AG08395 (cell line): ENCODE measurements at places on chromosomes 6 and 20.

GRCh38 chr6:43242908-43243663 lies at the start of gene TTBK1:
TTBK1 (plus strand) TSS chr6:43243481; CDS start chr6:43246661, 3,180 bp downstream.
- no peak for DNase-seq

- no peak for DNase-seq
Observed at GRCh38 chr6:107635057-107635515, 145.2 kb downstream of the SOBP start.

DNA sequence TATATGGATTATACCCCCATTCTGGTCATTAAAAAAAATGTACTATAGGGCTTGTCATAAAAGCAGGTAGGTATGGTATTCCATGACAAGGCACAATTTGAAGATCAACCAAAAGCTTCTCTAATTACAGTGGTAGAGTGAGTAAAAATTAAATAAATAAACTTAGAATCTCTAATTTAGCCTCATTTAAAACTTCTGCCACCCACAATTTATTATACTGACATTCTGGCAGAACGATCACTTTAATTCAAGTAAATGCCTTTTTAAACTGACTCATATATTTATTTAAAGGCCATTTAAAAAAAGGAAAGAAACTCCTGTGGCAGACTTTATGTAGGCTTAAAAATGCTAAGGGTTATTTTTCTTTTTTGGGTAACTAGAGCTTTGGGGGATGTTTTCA lies 68.3 kb upstream of the PHACTR2 start:
- no peak for DNase-seq

DNA sequence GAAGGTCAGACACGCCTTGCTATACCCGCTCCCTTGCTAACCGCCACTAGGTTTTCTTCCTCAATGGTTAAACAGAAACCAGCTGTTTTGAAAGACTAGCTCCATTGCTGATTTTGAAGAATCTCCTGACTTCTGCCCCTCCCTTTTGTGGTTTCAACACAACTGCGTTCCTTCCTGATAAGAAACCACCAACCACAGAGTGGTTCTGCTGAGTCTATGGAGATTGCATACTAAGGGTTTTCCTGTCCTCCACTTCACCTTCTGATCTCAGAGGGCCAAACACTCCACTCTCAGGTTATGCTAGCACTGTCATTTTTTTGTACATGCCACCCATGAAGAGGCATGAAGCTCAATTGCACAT lies 207.9 kb downstream of the MYLK4 start:
- no peak for DNase-seq

GRCh38 chr6:135953818-135954217 lies 102.3 kb downstream of the PDE7B start:
- DNase-seq = no peak

DNA sequence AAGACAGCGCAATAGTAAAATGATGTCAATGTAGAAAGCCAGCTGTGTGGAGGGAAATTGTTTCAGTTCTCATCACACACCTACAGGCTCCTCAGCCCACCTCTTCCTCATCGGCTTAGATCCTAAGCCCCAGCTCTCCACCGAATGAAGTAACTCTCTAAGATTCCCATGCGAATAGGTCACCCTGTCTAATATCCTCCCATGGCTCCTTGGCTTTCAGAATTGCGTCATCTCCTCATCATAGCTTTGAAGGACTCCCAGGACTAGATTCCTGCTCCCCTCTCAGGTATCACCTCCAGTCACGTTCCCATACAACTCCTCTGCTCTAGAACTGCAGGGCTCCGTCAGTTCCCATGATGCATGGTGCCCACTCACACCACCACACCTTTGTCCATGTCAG lies 16.2 kb upstream of the SLC22A16 start:
- no peak for DNase-seq

- DNase-seq = peak; percentile 81
Observed at GRCh38 chr20:62088258-62089127, 22.8 kb upstream of the TAF4 start.

GRCh38 chr20:62236766-62237513 lies 1.4 kb upstream of the OSBPL2 start:
- no peak for DNase-seq

DNA sequence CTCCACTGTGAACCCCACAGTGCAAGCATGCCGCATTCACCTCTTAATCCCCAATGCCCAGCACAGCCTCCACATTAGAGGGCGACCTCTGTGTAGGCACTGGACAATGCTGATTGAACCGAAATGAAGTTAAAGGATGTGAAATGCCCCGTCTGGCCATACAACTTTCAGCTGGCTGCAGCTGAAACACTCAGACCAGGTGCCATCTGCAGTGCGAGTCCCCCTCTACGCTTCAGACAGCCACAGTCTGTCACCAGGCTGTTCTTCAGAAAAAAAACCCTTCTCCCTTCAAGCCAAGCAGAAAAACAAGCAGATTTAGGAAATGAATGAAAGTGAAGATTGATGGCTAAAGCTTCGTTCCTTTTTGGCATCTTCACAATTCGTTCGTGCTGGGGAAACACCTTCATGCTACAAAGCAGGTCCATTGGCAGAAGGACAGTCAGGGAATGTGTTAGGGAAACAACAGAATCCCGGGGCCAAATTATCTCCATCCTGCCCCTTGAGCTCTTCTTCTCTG lies 44.7 kb downstream of the TNFAIP3 start:
- no peak for DNase-seq

DNA sequence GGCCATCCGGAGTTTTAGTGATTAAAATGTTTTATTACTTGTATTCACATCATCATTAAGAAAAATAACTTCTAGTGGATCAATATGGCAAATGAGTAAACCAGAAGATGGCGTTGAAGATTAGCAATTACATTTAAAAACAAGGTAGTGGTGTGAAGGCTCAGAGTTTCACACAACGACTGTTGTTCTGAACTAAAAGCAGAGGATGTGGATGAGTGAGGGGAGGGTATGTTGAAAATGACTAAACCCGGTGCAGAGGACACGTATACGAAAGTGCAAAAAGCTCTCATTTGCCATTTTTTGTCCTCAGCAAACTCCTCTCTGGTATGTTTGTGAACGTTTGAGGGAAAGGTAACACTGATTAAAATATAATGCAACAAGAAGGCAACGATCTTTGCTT lies 1.9 kb upstream of the IRF4 start:
- no peak for DNase-seq

DNA sequence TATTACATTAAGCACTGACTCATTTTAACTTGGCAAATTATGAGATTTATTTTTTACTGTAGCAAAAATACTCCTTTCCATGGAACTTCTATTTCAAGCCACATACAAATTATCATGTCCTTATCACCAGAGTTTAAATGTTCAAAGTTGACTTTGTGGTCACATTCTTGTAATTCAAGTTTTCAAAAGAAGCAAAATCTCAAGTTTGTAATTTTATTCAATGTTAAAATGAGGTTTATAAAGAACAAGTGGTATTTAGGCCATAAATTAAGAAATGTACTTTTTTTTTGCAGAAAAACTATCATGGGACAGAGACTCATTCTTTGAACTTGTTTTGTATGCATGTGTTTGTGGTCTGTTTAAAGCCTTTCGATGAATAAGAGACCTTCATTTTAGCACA lies 811.5 kb downstream of the TENT5A start:
- no peak for DNase-seq

GRCh38 chr6:82076916-82077315 lies 170.6 kb downstream of the IBTK start:
- DNase-seq = no peak

GRCh38 chr6:1870932-1871331 lies 261.2 kb downstream of the FOXC1 start:
- DNase-seq = no peak

DNA sequence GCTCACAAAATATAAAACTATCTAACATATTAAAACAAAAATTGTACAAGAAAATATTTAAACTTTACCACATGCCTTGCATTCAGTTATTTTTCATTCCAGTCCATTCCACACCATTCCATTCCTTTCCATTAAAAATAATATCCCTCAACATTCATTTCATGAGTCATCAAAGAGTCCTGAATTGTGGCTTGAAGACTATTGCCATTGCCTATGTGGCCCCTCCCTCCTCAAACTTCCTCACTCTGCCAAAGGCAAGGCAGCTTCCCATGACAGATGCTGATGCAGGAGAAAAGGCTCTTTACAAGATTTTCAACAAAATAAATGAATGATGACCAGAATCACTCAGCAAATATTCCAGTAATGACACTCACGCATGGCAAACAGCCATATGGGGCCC lies 31.7 kb downstream of the IL20RA start:
- peak; percentile 67 for DNase-seq

DNA sequence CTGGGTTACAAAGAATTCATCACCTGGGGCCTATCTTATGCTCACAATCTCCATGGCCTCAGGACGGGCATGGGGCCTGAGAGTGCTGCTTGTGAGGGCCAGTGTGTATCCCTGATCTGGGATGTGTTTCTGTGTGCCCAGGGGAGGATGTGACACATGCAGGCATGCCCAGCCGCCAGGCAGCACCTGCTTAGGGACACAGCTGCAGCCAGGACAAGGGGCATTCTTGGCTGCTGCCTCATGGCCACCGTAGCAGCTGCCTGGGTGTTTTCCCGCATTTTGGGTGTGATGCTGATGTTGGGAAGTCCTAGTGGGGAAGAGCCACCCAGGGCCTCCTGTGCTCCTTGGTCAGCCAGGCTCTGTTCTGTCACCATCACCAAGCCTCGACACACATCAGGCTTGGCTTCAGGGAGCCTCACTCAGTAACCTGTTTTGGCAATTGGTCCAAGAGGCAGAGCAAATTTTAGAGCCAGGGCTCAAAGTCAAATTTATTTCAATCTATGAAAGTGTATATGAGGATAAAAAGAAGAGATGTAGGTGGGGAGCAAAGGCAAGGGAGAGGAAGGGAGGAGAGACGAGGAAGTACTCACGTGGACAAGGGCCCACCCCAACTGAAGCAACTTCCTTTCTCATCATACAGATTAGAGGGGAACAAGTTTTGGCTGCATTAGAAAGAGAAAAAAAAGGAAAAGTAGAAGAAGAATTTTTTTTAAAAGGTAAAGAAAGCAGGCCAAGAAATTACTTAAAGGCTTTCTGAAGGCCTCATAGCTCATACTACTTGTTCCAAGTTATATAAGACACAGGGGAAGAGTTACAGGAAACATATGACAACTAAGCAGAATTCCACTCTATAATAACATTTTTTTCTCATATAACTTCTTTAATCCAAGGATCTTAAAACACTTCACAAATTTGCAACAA lies 269.9 kb upstream of the SUPT3H start:
- no peak for DNase-seq

GRCh38 chr6:43575105-43575771 lies 600 bp downstream of the XPO5 start:
- no peak for DNase-seq

DNA sequence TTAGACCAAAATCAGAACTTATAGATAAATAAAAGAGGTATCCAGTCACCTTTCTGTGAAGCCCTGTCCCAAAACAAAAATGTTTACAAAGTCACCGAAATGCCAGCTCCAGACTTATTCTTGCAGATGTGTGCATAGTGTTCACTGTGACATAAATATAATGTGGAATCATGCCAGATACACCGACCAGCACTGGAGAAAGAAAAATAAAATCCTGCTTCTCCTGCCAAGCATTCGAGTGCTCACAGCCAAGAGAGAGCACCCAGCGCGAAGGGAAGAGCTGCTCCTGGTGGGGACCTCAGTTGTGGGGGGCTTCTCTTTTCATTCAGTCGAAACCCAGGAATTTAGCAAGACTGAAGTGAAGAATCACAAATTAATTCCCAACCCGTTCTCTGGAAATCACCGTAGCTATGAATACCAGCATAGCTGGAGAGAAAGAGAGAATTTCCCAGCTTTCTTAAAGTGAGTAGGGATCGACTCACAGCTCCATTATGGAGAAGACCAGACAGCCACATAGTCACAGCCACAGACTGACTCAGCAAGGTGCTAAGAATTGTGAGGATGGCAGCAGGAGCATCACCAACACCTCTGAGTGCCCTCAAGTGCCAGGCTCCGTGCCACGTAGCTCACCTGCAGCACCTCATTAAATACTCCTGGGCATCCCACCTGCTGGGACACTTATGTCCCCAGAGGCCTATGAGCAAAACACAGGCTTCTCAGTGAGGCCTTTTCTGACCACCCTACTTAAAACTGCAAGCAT lies 33.2 kb downstream of the BFSP1 start:
- peak; percentile 20 for DNase-seq

DNA sequence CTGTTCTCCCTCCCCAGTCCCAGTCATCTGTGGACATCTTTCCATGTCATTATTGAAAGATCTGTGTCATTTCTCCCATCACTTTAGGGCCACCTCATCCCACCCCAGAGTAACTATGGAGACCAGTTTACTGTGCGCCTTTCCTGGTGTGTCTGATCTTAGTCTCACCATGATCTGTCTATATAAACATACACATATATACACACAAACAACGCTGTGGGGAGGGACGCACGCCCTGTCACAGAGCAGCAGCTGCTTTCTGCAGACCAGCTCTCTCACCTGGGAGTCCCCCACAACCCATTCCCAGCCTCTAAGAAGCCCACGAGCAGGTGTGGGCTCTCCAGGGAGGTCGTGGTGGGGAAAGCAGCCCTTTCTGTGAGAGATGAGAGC lies 68.1 kb upstream of the TOX2 start:
- no peak for DNase-seq

DNA sequence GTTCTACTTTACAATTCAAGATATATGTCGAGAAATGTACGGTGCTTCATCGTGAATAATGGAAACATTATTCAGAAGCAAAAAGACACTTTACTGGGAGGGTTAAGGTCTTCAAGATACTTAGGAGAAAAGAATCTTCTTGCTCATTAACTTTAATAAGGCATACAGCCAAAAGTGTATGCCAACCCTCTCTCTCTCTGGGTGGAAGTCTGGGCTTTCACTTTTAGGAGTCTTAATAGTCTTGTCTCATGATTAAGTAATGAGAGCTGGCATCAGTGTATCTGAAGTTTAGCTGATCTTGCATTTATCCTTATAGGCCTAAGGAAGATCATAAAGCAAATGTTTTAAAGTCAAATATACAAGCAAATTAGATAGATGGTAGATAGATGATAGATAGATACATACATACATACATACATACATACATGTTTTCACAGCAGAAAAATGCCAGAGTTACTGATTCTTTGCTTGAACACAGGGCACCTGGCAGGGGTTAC lies 21.5 kb downstream of the OLIG3 start:
- no peak for DNase-seq

- peak; percentile 82 for DNase-seq
Observed at GRCh38 chr20:561437-562231, 18.0 kb upstream of the CSNK2A1 start.

- DNase-seq = no peak
Observed at GRCh38 chr6:45895569-45895968, 120.1 kb downstream of the CLIC5 start.

GRCh38 chr20:50286174-50286511 lies 95.5 kb downstream of the CEBPB start:
- no peak for DNase-seq

- DNase-seq = peak; percentile 56
Observed at GRCh38 chr6:112332274-112332673, 14.9 kb upstream of the RFPL4B start.

- DNase-seq = no peak
Observed at GRCh38 chr6:105688573-105688972, 285.7 kb upstream of the PREP start.

GRCh38 chr6:309947-310346 lies 17.7 kb downstream of the DUSP22 start:
- DNase-seq = no peak
